Osteocyte (in vitro differentiated cells): ENCODE measurements at places on chromosomes 13 and 19. TPM values are rescaled to one million over a fixed set of nuclear protein-coding genes. Genes with fewer than 3 reads are reported as not detected.

GRCh38 chr19:36707134-36707533 is 19.7 kb downstream of the ZNF567 start:
- H3K36me3 ChIP-seq = peaks cover 81% of the 10 kb centered on the region
- no peak for DNase-seq
- no peak overlapping the region for H3K27ac ChIP-seq
- H3K27me3 ChIP-seq = no peaks in the 10 kb centered on the region
- no peak overlapping the region for H3K4me3 ChIP-seq

DNA sequence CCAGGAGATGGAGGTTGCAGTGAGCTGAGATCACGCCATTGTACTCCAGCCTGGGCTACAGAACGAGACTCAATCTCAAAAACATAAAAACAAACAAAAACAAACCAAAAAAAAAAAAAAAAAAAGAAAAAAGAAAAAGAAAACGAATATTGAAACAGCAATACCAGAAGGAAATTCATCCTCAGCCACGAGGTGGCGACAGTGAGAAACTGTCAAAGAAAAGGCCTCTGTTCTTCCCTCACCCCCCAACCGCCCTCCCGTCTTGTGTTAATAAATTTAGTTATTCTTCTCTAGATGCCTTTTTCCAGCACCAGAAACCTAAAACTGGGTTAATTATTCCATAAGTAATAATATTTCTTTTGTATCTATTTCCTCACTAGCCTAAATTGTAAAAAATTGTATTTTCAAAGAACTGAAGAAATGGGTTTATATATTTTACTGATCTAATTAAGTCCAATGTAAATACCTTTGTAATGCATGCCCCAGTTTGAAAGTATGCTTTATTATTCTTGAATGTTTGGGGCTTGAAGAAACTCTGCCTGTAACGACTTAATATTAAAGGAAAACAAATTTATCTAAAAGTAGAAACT is 38.6 kb downstream of the LIG4 start:
- H3K4me1 ChIP-seq = no peaks in the 10 kb centered on the region
- no peak for DNase-seq
- peaks cover 7% of the 10 kb centered on the region for H3K27me3 ChIP-seq
- H3K36me3 ChIP-seq = no peaks in the 10 kb centered on the region

DNA sequence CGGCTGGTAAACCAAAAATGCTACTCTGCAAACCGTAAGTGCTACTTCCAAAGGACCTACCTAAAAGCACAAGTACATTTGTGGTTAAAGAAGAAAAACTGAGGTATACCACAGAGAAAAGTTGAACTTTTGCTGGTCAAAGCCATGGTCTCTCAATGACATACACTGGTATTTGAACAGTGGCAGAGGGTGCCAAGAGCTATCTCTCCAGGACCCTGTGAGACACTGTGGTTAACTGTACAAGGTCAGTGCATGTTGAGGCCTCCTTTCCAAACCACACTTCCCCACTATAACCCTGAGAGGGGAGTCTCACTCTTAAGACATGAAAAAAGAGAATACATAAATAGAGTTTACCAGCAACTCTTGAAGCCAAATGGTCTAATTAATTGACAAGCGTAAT is 49.5 kb downstream of the COL4A1 start:
- no peak overlapping the region for H3K4me3 ChIP-seq
- peaks cover 11% of the 10 kb centered on the region for H3K36me3 ChIP-seq
- no peaks in the 10 kb centered on the region for H3K27me3 ChIP-seq
- DNase-seq = peak; percentile 21
- H3K4me1 ChIP-seq = peaks cover 68% of the 10 kb centered on the region

The KASH5 gene
- not detected in 2 replicates for total RNA-seq
